ENCODE measurements at places on chromosomes 2 and 18. TPM values are rescaled to one million over a fixed set of nuclear protein-coding genes. Genes with fewer than 3 reads are reported as not detected.

GRCh38 chr2:240794178-240794721, 25.8 kb downstream of the KIF1A start:
- no peak overlapping the region for H3K27ac ChIP-seq
- no peaks in the 10 kb centered on the region for H3K36me3 ChIP-seq
- DNase-seq: no peak
- H3K4me1 ChIP-seq: no peaks in the 10 kb centered on the region
- H3K4me3 ChIP-seq: no peak overlapping the region

Gene ACADL
- 12.1 TPM for polyA plus RNA-seq

Gene SS18
- 50.8 TPM for polyA plus RNA-seq

Gene INO80B
- 60.9 TPM for polyA plus RNA-seq

GRCh38 chr2:60641811-60642788, 88.6 kb upstream of the BCL11A start:
- H3K4me3 ChIP-seq: no peak overlapping the region
- H3K4me1 ChIP-seq: no peaks in the 10 kb centered on the region
- H3K27ac ChIP-seq: no peak overlapping the region
- no peak for DNase-seq
- no peaks in the 10 kb centered on the region for H3K36me3 ChIP-seq

Gene UGT1A5
- not detected for polyA plus RNA-seq

Measured in aorta (tissue), 5 donors.